ENCODE measurements at places on chromosomes 7 and 10.

- no peak for DNase-seq
These were observed 117.3 kb downstream of the SVIL start for GRCh38 chr10:29517352-29517923.

DNA sequence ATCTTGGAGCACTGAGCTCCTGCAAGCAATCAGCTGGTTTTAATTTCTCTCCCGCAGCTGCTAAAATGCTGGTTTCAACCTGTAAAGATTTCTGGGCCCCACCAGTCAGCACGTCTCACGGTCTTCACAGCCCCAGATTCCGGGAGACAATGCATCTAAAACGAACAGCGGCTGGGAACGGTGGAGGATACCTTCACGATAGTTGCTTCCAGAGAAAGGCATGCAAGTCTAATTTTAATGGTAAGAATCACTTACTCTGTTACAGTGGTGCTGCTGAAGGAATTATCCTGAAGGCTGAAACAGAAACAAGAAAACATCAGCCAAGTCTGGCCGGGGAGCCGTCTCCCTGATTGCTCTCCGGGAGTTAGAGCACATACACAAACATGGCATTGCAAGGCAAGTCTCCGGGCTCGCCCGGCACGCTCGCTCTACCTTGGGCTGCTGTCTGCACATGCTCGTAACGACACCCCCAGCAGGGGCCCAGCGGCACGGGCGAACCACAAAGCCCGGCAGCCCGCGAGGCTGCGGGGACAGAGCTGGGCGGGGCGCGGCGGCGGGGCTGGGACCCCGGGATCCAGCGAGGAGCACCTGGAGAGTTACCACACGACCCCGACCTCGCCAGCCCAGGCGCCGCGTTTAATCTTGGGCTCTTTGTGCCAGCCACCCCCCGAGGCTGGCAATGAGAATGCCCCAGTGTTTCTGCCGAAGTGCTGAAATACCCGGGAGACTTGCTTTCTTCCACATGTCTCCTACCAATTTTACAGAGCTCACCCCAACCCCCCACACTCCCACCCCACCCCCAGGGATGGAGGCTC is at the start of gene FAM13C:
FAM13C (minus strand) TSS at position 406 of the 815 bp plus-strand sequence; CDS start at position 317, 89 bp downstream.
- peak; percentile 23 for DNase-seq

DNA sequence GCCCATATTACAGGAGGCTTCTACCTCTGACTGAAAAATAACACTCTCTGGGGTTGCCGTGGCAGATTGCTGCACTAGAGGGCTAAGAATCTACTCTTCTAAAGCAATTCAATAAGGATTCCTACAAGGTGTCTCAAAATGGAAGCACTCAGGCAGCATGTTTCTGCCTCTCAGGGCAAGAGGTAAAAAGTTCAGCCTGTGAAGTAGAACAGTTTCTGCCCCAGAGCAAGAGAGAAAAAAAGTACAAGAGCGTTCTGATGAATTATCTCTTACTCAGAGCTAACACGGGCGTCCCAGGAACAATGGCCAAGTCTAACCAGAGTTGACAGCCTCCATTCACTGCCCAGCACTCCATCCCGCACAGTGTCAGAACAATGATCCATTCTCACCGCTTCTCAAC is 71.3 kb upstream of the TES start:
- DNase-seq, result no peak

DNA sequence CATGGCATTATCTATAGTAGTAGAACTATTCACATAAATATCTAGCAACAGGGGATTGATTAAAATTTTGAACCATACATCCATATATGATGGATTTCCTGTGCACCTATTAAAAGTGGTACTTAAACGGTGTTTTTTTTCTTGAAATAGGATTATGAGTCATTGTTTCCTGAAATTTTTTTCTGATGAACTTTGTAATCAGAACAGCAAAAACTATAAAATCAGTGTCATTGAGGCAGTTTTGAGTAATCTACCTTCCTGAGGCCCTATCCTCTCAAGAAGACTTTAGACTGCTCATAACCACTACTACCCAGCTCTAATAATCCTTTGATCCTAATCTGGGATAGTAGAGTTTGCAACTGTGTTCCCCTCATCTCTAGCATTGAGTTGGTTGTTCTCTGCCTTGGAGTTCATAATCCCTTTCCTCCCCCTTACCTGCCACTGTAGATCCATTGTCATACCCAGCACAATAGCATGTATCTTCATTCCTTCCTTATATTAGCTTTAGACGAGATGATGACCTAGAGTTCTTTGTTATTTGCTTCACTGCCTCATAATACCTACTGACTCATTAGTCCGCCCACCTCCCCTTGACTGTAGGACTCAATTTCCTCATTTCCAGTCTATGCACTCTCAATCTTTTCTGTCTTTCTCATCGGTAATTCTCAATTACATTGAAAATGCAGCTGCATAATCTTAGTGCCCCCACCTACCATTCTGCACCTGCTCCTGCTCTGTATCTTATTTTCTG is 133.4 kb downstream of the LRRC4 start:
- no peak for DNase-seq
